ENCODE measurements at places on chromosomes 4 and X. TPM values are rescaled to one million over a fixed set of nuclear protein-coding genes. Genes with fewer than 3 reads are reported as not detected.
A peak's percentile ranks its signal among the peaks of the same experiment; 100 is the strongest.

- DNase-seq, result peak; percentile 61
Observed at GRCh38 chrX:130071611-130072344, 38.5 kb downstream of the ELF4 start.

- no peak for DNase-seq
Observed at GRCh38 chrX:13377550-13377934, 57.7 kb upstream of the ATXN3L start.

GRCh38 chr4:15299627-15300026, 128.2 kb upstream of the C1QTNF7 start:
- no peak for DNase-seq

DNA sequence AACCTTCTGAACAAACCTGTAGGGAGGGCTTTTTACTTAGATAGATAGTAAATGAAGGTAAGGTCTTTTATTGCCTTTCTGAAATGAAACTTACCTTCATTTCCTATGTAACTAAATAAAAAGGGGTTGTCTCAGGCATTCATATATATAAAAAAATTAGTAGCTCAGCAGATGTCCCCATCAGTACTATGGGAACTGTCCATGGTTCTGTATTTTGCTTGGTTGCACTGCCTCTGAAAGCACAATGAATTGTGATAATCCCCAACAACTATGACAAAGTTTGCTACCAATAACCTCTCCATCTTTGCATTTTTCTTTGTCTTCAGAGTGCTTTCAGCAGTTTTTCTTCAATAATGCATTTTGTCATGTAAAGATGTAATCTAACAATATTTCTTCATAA, 222.4 kb downstream of the SLIT2 start:
- DNase-seq, result no peak

GRCh38 chr4:117420948-117421347, 335.6 kb upstream of the TRAM1L1 start:
- DNase-seq, result no peak

- DNase-seq, result no peak
Observed at GRCh38 chr4:166733686-166734085, 500.6 kb downstream of the SPOCK3 start.

DNA sequence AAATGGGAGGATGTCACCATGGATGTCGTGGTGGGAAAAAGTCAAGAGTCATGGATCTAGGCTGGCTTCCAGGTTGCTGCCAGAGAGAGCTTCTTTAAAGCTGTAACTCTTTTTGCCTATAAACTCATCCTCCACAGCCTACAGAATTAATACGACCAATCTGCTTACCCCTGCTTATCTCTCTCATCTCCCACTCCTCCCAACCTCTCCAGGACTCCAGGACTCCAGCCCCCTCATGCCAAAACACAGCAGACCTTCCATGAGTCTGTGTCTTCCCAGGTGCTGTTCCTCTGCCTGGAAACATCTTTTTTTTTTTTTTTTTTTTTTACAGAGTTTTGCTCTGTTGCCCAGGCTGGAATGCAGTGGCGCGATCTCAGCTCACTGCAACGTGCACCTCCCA, 15.3 kb upstream of the SLC10A4 start:
- no peak for DNase-seq

DNA sequence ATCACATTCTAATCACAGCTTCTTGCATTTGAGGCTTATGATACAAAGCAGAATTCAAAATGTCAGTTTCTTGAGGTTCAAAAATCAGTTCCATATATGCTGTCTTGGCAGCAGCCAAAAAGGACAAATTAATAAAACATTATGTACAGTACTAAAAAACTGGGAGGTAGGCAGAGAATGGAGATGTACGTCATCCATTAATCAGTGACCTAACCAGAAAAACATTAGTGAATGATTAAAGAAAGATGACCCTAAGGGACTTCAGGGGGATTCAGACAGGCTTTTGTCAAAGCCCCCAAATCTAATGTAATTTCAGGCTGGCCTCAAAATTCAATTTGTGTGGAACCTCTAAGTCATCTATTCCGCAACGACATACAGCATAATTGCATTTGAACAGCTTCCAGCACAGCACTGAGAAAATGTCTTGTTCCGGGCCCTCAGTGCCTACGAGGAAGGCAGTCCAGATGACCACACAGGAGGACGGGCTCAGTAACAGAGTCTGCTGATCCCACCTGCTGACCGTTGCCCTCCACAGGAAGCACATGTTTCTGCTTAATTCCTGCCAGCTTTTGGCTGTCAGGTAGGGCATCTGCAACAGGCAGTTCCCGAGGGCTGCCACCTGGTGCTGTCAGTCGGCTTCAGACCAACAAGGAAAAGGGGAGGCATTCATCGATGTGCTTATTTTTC, 83.8 kb upstream of the HHIP start:
- DNase-seq, result no peak

GRCh38 chr4:89588421-89588820, 248.5 kb downstream of the SNCA start:
- no peak for DNase-seq

- DNase-seq, result no peak
Observed at GRCh38 chr4:5890063-5890727, 2.7 kb downstream of the CRMP1 start.

GRCh38 chr4:26268246-26268645, 52.6 kb upstream of the RBPJ start:
- DNase-seq, result no peak

- no peak for DNase-seq
Observed at GRCh38 chr4:168514249-168514852, 17.5 kb downstream of the PALLD start.

- peak; percentile 69 for DNase-seq
Observed at GRCh38 chr4:74934016-74934831, 1.3 kb downstream of the PARM1 start.

GRCh38 chr4:77800483-77801259, 18.5 kb downstream of the CNOT6L start:
- no peak for DNase-seq

DNA sequence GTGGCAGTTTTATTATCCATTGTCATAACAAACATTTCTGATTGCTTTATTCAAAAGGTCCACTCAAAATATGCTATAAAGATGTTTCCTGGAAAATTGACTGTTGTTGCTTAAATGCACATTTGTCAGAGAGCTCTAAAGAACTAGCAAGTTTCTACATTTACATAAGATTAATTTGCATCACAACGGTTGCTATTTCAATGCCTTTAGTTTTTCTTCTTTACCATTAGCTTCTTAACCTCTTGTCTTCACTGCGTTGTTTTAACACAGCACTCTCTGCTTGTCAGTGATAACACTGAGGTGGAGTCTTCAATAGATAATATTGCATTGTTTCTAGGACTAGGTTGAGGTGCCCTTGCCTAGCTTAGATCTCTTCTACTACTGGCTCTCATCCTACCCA, 76.7 kb upstream of the GALNT7 start:
- no peak for DNase-seq

GRCh38 chr4:156638925-156639605, 332.5 kb downstream of the PDGFC start:
- DNase-seq, result no peak

GRCh38 chrX:1239681-1240142, 27.3 kb upstream of the CRLF2 start:
- peak; percentile 40 for DNase-seq

DNA sequence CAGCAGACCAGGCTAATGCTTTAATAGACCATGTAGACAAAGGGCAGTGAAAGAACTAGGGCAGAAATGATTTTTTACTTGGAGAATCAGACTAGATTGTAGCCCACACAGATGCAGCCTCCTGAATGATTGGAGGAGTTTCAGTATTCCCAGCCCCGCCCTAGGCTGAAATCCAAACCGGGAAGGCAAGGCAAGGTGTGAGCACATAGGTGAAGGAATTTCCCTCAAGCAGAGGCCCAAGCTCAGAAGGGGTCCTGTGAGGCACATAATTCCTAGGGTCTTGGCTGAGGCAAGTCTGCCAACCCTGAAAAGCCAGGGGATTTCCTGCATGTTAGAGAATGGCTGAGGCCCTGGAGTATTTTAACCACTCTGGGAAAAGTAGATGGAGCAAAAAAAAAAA, 56.4 kb upstream of the PAK3 start:
- DNase-seq, result no peak

DNA sequence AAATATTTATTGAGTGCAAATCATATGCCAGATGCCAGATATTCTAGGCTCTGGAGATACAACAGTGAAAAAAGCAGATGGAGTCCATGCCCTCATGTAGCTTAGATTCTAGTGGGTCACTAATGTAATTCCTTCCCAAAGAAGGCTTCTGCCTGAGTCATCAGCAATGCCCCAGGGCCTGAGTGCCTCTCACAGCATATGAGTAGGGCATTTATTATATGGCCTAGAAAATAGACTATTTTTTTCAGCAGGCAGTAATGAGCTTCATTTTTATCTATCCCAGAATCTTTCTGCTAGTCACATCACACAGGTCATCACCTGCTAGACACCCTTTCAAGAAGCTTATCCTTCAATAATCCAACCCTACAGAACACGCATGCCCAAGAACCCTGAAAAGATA, 22.3 kb downstream of the TMEM31 start:
- no peak for DNase-seq

- no peak for DNase-seq
Observed at GRCh38 chrX:24025741-24026403, 1.1 kb downstream of the KLHL15 start.

- DNase-seq, result no peak
Observed at GRCh38 chr4:170001745-170002267, 24.4 kb downstream of the MFAP3L start.

- DNase-seq, result no peak
Observed at GRCh38 chrX:19689170-19689779, 174.0 kb upstream of the MAP3K15 start.

- DNase-seq, result no peak
Observed at GRCh38 chr4:123477711-123478209, 81.2 kb downstream of the SPRY1 start.

Gene CYTL1
- 0.29 TPM for total RNA-seq

Gene DNAAF6
- not detected for total RNA-seq

Gene TIMP1
- total RNA-seq, result 143 TPM

Gene GYPA
- not detected for total RNA-seq

Gene PDGFRA
- 31.6 TPM for total RNA-seq

Gene ADH1B
- total RNA-seq, result 43.9 TPM

Gene NSD2
- 83.3 TPM for total RNA-seq

Gene ETDA
- not detected for total RNA-seq

Gene CFAP299
- not detected for total RNA-seq

Gene DUSP9
- not detected for total RNA-seq

Gene PPP4R3C
- not detected for total RNA-seq

Gene SSX2
- total RNA-seq, result not detected

Gene MOB1B
- total RNA-seq, result 22.3 TPM

Gene GPR82
- 0.57 TPM for total RNA-seq

Gene AADAT
- total RNA-seq, result 4.9 TPM
